Stimulated activated CD4-positive, alpha-beta T cell treated with anti-CD3 and anti-CD28 coated beads, Interleukin-1b, Interleukin-23, amount 100 ng/mL, for 1 hour (primary cell): ENCODE measurements at places on chromosomes 3 and 15.

GRCh38 chr3:69876073-69876472 lies 123.5 kb upstream of the SAMMSON start:
- DNase-seq, result no peak

DNA sequence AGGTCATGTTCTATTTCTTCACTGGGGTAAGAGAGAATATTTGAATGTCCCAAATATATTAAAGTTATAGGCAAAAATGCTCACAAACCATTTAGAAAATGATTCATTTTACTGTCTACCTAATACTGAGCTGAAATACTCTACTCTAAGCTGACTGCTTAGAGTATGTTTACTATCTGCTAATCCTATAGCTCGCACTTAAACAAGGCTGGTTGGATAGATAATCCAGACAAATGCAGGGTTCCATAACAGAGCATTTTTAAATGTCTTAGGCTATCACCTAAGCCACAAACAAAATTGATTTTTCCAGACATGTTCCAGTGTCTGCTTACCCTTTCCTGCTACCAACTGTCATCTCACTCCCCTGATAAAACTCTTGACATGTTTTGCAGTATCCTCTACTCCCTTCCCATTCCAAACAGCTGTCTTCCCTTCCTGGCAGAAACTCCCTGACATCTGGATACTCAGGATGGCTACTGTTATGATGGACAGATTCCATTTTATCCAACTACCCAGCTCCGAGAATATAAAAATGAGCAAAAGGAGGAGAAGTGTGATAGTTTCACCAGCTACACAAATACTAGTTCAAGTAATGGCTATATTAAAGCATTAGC lies 1034.7 kb downstream of the FHIT start:
- no peak for DNase-seq

GRCh38 chr3:54178376-54178775 lies 56.0 kb downstream of the CACNA2D3 start:
- no peak for DNase-seq

DNA sequence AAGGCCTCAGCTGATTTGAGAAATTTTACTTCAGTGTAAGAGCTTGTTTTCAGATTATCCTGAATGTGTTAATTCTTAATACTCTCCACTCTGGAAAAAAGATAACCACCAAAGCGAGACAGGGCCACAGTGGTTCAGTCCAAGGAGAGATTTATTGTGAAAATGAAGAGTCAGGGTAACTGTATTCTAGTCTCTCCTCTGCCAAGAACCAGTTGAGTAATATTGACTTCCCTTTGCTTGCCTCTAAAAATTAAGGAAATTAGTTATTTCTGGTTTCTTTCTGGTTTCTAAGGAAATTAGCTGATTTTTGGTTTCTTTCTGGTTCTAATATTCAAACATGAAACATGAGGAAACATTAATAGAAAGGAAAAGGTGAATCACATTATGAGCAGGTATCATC lies 34.9 kb downstream of the PPP1R2 start:
- no peak for DNase-seq

GRCh38 chr3:136893848-136894443 lies 31.9 kb downstream of the NCK1 start:
- DNase-seq, result no peak

DNA sequence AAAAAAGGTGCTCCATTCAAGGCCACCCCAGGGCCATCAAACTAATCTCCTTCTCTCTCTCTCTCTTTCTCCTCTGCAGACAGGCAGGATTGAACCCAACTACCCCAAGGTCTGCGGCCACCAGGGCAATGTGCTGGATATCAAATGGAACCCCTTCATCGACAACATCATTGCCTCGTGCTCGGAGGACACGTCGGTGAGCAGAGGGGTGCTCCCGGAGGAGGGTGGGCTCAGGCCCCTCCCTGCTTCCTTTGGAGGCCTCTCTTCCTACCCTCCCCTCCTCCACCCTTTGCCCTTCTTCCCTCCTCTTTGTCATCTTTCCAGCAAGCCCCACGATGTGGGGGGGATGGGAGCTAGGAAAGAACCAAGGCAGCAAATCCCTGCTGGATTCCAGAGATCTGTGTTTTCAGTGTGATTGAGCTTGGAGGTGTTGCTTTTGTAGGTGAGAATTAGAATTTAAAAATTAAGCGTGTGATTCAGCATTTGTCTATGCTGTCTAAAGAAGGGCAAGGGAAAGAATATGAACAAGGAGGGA lies 116.3 kb downstream of the CORO2B start:
- DNase-seq, result no peak

GRCh38 chr15:82105451-82106215 lies 59.8 kb upstream of the MEX3B start:
- no peak for DNase-seq

DNA sequence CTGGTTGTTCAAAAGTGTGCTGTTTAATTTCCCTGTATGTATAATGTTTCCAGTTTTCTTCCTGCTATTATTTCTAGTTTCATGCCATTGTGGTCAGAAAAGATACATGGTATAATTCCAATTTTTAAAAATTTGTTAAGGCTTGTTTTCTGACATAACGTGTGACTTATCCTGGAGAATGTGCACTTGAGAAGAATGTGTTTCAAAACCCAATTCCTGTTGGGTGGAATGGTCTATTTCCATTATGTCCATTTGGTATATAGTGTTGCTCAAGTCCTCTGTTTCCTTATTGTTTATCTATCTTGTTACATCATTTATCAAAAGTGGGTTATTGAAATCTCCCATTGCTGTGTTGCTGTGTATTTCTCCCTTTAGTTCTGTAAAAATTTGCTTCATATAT lies 215.4 kb downstream of the GREM1 start:
- no peak for DNase-seq

GRCh38 chr3:165725296-165725695 lies 111.9 kb downstream of the BCHE start:
- no peak for DNase-seq

- no peak for DNase-seq
Measured at GRCh38 chr15:46077220-46077619, 442.4 kb downstream of the SQOR start.

- no peak for DNase-seq
Measured at GRCh38 chr15:101120987-101121386, 130.9 kb downstream of the CHSY1 start.

DNA sequence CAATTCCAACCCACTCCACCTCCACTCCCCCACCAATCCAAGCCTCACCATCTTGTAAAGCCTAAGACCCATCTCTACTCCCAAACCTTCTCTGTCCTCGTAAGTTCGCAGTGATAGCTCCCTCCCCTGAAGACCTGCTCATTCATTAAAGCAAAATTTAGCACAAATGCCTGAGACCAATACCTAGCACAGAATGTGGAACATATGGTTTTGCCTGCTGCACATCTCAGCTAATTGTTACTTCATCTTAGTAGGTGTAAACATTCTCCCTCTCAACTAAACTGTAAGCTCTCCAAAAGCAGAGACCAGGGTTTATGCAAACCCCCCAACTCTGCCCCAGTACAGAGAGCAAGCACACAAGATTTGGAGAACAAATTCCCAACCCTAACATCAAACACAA lies 20.5 kb downstream of the DCLK3 start:
- no peak for DNase-seq

DNA sequence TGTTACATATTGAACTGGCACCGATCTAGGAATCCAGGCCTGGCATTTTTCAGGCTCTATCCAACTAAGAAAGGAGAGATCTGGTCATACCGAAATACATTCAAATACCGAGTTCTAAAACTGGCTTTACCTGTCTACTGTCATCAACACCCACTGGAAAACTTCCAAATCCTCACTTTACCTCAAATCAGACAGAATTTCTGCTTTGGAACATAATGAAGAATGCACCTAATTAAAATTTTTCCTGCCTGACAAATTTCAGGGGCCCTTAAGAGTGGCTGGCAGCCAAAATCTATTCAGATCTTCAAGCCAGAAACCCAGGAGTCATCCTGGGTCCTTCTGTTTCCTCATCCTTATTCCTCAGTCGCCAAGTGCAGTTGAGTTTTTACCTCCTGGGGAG lies 198.6 kb upstream of the FEZF2 start:
- DNase-seq, result no peak

- DNase-seq, result no peak
Measured at GRCh38 chr3:128814060-128814459, 65.4 kb upstream of the ACAD9 start.

- no peak for DNase-seq
Measured at GRCh38 chr3:171255236-171255806, 204.9 kb downstream of the TNIK start.

- no peak for DNase-seq
Measured at GRCh38 chr15:29037997-29038705, 152.4 kb downstream of the APBA2 start.

DNA sequence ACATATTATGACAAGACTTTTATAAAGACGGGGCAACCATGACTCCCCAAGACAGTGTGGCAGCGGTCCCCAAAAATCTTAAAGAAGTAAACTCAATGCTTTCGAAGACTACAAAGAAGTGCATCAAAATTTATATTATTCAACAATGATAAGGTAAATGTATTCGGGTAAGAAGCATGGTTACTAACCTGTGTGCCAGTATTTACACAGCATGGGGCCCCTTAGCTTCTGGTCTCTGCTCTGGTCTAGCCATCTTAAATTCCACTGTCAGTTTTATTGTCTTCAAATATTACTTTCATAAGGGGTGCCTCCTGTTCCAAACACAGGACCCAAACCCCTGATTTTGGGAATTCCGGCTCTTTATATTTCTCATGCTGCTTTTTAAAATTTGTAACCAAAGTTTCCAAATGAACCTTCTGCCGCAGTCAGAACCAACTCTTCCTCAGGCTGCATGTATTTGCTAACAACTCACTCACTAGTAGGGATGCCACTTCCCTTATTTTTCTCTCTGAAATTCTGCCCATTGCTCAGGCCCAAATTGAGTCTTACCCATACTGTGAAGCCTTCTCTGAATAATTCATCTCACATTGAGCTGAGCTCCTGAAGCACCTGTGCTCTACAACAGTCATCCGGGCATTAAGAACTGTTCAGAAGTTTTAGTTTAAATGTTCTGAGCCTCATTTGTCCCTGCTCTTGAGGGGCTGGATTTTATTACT lies 1.2 kb downstream of the TTC23 start:
- DNase-seq, result no peak

DNA sequence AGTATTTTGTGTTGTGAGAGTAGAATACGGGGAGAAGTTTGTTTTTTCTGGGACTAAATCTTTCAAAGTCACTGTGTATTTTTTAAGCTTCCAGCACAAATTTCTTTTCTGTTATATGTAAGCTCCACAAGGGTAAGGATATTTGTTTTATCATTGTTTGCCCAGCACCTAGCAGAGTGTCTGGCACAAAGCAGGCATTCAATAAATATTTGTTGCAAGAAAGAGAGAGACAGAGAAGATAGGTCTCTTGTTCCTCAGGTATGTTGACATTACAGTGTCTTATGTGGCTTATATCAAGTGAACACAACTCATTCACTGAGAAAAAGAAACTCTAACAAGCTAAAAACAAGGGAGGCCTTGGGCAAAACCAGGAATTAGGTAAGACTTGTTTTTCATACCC lies 26.6 kb upstream of the FNDC3B start:
- no peak for DNase-seq

DNA sequence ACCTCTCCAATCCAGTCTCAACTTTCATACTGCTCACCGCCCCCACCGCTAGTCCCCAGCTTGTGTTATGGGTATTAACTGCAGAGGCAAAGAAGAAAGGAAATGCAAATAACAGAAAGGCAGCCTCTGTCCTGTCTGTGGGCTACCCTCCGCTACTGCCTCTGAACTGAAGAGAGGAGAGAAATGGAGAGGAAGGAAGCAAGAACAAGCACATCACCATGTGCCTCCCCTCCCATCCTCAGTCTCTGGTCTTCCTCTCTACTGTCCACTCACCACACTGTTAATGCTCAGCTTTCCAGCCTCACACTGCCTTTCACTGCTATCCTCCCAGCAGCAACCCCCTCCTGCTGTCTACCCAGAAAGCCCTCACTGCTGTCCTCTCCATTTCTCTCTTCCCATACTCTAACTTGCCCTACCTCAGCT lies 139.0 kb upstream of the SLC2A2 start:
- no peak for DNase-seq
